ENCODE measurements at places on chromosomes 4 and X.

GRCh38 chr4:175330236-175330635 lies 412.1 kb downstream of the ADAM29 start:
- DNase-seq, result no peak

GRCh38 chr4:147085781-147086180 lies 140.1 kb upstream of the TTC29 start:
- no peak for DNase-seq

DNA sequence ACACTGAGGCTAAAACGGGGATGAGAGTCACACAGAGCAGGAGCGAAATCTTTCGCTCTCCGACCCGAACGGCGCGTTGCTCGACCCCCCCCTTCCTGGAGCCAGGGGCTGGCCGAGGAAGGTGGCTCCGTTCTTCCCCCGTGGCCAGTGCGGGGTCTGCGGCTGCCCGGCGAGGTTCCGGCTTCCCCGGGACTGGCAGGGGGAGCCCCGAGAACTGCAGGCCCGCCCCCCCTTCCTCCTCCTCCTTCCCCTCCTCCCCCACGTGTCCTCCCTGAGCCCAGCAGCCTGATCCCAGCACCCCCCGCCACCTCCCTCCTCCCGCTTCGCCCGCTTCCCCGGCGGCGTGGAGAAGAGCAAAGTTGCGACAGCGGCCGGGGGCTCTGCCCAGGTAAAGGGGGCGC lies 2.4 kb upstream of the BCORL1 start:
- no peak for DNase-seq

DNA sequence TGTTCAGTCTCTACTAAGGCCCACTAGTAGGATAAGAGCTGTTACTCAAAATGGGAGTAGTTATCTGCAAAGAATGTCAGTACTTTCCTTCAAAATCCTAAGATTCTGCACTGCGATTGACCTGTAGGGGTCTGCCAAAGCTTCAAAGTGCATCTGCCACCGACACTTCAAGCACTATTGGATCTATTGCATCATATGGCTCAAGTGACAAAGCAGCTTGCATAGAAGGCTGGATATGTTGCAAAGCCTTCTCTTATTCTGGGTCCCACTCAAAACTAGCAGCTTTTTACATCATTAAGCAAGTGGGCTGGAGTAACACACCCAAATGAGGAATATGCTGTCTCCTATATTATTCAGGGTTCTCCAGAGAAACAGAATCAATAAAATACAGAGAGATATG lies 115.4 kb upstream of the EMCN start:
- no peak for DNase-seq

DNA sequence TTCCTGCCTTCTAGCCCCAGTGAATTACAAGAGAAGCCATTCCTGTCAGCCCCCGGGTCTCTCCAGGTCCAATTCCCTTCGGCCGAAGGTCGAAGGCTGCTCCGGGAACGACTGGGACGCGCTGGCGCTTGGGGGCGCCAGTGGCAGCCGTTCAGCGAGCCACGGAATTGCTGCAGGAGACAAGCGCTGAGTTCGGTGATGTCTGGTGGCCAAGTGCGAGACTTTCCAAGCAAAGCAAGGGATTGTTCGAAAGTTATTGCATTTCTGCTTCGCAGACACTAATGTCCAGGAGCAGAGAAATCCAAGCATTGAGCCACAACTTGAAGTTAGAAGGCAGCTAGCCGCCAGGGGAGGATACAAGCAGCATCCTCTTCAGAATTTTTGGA lies 1.1 kb upstream of the DKK2 start:
- no peak for DNase-seq

GRCh38 chr4:173272996-173273395 lies 61.2 kb downstream of the HMGB2 start:
- DNase-seq, result no peak

DNA sequence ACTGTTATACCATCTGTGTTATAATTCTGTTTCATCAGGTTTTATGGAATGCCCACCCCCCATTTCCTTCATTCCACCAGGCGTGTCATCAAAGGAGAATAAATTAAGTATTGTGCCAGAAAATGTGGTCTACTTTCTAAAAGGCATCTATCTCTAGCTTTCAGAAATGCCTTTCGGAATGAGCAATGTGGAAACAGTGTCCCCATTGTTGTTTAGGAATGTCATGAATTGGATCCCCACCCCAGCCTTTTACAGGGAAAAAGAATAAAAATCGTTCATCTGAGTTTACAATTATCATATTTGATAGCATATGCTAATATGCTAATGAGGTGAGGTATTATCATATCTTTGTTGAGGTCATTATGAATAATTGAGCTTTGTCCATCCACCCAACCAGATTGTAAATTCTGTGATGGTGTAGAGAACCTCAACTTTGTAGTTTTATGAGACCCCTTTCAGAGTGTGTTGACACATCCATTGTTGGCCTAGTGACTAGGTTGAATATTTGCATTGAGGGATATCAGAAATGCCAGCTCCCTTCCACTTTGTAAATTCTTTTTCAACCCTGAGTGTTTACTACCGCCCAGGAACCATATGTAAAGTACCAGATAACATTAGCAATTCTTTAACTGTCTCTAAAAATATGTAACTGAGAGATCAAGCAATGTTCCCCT lies 56.2 kb upstream of the CCDC160 start:
- no peak for DNase-seq

- DNase-seq, result no peak
Measured at GRCh38 chrX:134396174-134396573, 63.8 kb upstream of the HPRT1 start.

GRCh38 chrX:30589146-30589888 lies 11.8 kb upstream of the TASL start:
- no peak for DNase-seq

- DNase-seq, result no peak
Measured at GRCh38 chr4:167218022-167218608, 16.2 kb downstream of the SPOCK3 start.

GRCh38 chr4:40255393-40256281 lies 58.8 kb downstream of the RHOH start:
- DNase-seq, result no peak

- no peak for DNase-seq
Measured at GRCh38 chr4:145505995-145506394, 24.3 kb downstream of the SMAD1 start.

- no peak for DNase-seq
Measured at GRCh38 chr4:139567159-139567870, 11.3 kb upstream of the SETD7 start.

DNA sequence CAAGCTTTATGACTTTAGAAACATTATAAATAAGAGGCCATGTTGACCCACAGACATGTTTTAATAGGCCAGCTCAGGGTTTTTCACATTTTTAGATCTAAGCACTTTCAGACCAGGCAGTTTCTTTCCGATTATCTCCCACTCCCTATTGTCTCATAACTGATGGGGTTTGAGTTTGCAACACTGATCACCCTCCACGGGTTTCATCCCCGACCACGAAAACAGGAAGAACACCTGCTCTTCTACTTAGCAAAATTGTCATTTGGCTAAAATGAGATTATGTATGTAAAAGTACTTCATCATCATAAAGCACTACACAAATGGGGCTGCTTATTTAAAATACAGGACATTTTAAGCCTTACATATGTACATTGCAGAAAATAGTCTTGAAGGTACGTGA lies 407.9 kb downstream of the HNRNPD start:
- no peak for DNase-seq

- no peak for DNase-seq
Measured at GRCh38 chrX:88416002-88416401, 331.0 kb upstream of the CPXCR1 start.

DNA sequence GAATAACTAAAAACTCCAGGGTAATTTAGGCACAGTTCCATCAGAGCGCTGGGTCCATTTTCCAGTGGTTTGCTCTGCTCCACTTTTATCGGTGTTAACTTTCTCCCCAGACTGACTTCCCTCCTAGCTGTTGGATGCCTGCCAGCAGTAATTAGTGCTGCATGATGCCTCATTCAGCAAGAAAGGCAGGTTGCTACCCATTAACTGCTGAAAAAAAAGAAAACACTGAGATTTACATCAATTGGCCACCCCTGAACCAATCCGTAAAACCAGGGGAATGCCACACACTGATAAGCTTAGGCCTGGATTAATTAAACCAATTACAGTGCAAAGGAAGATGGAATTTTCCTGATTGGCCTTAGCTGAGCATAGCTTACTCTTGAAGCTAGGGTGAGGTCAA lies 182.4 kb upstream of the CXXC4 start:
- DNase-seq, result no peak

- DNase-seq, result no peak
Measured at GRCh38 chr4:6917461-6918271, 8.0 kb downstream of the TBC1D14 start.

GRCh38 chrX:103520386-103520785 lies 1.1 kb upstream of the RAB40A start:
- no peak for DNase-seq

GRCh38 chr4:76315267-76315918 lies 8.9 kb downstream of the STBD1 start:
- DNase-seq, result no peak

Measured in stimulated activated CD8-positive, alpha-beta memory T cell treated with anti-CD3 and anti-CD28 coated beads, Interleukin-12 subunit alpha, Interleukin-12 subunit beta, amount 100 ng/mL, for 1 hour (primary cell).